Stimulated activated CD4-positive, alpha-beta T cell treated with anti-CD3 and anti-CD28 coated beads, Interleukin-1b, Interleukin-23, amount 100 ng/mL, for 1 hour (primary cell): ENCODE measurements at places on chromosomes 5 and 9.

- no peak for DNase-seq
Observed at GRCh38 chr5:160183075-160183474, 46.2 kb upstream of the FABP6 start.

DNA sequence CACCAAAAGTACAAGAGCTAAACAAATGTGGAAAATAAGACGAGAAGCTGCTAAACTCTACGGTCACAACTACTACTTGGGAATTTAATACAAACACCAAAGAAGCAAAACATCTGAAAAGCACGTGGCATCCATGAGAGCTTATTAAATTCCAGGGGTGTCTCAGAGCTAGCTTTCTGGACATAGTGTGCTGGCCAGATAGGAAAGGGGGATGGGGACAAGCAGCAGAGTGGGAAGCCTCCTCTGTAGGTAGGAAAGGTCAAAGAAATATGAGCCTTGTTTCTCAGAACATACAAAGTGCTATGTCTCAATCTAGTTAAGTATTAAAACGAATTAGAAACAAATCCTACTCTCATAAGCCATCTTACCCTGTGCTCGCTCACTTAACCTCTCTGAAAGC lies 51.3 kb upstream of the GOLPH3 start:
- DNase-seq: no peak

GRCh38 chr5:158061451-158061850 lies 202.5 kb upstream of the CLINT1 start:
- no peak for DNase-seq

- DNase-seq: no peak
Observed at GRCh38 chr9:129247285-129248153, 69.5 kb upstream of the IER5L start.

- DNase-seq: peak; percentile 72
Observed at GRCh38 chr9:33025572-33026342, 684 bp downstream of the DNAJA1 start.

DNA sequence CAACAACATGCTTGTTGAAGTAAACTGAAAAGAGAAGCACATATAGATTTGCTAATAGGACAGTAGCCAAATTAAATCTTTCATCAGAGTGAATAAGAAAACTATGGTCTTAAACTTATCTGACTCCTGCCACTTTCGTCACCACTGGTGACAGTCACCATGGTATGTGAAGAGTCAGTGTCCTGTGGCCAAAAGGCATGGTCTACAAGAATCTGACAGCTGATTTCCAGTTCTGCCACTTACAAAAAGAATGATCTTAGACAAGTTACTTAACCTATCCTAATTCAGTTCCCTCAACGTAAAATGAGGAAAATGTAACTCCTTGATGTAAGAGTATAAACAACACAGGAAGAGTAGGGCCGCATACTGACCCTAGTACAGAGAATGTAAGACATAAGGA lies 102.0 kb downstream of the LPAR1 start:
- no peak for DNase-seq

GRCh38 chr9:88724331-88724730 lies 189.4 kb downstream of the NXNL2 start:
- DNase-seq: no peak

- DNase-seq: no peak
Observed at GRCh38 chr9:126303488-126303887, 23.1 kb upstream of the MVB12B start.

- peak; percentile 8 for DNase-seq
Observed at GRCh38 chr9:96219026-96219899, 82.7 kb downstream of the HSD17B3 start.

DNA sequence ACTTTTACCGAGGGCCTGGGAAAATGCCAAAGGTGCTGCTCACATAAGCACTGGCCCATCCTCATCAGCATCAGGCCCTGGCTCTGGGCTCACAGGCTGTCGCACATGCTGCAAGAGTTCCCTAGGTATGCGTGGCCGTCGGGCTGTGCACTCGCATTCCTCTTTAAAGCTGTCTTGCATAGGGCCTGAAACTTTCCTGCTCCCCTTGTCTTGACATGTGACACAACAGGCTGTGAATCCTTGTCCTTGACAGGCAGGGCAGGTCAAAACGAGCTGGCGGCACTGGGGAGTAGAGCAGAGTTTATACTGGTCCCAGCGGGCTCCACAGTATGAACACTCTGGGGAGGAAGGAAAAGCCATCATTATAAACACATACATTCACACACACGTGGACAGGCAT lies 30.7 kb downstream of the TSTD2 start:
- DNase-seq: no peak

DNA sequence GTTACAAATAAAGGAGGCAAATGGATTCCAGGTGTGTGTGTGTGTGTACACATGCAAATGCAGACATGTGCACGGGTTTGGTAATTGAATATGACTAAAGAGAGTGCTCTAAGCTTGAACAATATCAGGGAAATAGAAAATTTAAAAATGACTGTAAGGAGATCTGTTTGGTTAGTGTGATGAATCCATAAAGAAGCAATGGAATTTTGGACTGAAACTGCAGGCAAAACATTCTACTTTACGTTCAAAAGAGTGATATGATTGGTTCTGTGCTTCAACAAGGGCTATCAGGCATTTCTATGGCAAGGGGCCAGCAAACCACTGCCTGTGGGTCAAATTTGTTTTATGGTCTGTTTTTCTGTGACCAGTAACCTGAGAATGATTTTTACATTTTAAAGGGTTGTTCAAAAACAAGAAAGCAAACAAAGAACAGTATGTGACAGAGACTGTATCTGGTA lies 332.8 kb upstream of the KLF9 start:
- no peak for DNase-seq

GRCh38 chr9:122218935-122219855 lies 9.6 kb downstream of the LHX6 start:
- no peak for DNase-seq

DNA sequence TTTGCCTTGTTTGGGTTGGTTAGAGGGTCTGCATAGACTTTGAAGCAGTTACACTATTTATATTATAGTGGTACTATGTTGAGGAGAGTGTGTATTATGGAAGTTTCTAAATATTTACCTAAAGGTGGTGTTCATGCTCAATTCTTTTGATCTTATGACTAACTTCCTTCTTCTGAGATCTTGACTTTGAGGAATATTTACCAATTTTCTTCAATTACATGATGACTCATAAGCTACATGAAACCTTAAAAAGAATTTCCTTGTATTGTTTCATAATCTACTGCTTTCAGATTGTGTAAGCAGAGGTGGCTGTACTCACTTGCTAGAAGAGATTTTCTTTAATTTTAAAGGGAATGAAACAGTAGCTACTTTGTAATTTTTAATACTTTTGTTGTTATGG lies 276.1 kb downstream of the TAF11L14 start:
- no peak for DNase-seq

- DNase-seq: no peak
Observed at GRCh38 chr5:152736906-152737305, 331.8 kb upstream of the NMUR2 start.

GRCh38 chr9:134359493-134360179 lies 33.4 kb downstream of the RXRA start:
- no peak for DNase-seq

GRCh38 chr9:129566563-129567266 lies 54.2 kb downstream of the C9orf50 start:
- no peak for DNase-seq

- no peak for DNase-seq
Observed at GRCh38 chr5:72624641-72625236, 117.5 kb upstream of the ZNF366 start.

- DNase-seq: no peak
Observed at GRCh38 chr5:105380126-105380525, 1817.5 kb upstream of the NUDT12 start.

DNA sequence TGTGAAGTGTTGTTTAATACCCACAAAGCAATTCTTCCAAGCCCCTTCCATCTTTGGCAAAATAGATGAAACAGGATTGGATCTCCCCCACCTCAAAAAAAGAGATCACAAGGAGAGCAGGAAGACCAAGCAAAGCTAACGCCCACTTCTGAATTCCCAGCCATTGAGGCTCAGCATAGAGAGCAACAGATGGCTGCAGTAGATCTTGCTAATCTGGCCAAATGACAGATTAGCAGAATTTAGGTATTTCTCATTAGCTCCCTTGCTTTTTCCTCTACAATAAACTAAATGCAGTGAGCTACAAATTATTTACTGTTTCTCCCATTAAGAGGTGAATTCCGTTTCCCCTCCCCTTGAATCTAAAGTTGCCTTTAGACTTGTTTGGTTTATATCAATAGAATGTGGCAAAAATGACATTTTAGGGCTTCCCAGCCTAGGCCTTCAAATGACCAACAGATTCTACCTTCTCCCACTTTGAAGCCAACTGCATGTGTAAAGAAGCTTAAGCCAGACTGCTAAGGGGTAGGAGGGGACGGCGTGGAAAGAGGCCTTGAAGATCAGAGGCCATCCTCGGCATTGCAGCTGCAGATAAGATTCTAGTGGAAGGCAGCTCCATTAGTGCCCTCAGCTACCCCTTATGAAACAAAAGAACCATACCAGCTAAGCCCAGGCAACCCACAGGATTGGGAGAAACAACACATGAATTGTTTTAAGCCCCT lies 56.8 kb upstream of the CPEB4 start:
- DNase-seq: no peak

DNA sequence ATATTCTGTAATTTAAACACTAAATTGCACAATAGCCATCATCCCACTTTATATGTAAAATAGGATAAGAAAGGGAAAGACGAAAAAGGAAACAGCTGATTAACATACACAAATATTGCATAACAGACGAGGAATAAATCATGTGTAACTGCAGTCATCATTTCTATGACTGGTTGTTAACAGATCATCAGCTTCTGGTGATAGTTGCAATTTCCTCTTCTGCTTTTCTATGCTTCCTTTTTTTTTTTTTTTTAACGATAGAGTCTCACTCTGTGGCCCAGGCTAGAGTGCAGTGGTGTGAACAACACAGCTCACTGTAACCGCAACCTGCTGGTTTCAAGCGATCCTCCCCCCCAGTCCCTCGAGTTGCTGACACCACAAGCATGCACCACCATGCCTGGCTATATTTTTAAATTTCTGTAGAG lies 22.5 kb upstream of the JAKMIP2 start:
- DNase-seq: no peak

- DNase-seq: no peak
Observed at GRCh38 chr9:111601237-111602018, 2.0 kb upstream of the PTGR1 start.

DNA sequence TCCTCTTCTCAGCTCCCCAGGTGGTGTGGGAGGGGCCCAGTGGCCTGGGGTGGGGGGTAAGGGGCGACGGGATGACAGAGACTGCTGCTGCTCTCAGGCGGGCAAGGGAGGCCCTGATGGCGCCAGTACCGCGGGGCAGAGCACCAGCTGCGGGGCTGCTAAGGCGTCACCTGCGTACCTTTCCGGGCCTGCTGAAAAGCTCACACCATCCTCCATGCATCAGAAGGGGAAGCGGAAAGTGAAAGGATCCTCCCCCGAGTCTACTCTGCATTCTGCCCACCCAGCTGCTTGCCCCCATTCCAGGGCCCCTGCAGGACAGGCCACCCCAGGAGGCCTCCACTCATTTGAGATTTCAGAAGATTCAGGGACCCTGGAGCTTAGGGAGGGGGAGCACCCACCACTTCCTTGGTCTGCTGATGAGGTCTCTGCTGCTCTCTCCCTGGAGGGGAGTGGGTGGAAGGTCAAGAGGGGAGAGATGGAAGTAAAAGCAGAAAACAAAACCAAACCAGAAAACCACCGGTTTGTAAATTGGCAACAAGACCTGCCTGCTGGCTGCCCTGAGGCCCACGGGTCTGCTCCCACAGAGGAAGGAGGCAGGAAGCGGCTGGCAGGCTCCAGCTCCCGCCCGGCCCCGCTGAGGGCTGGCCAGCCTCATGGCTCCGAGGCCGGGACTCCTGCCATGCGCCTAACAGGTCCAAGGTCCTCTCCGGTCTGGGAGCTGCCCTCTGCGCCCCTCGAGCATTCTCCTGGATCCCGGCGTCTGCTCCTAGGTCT lies 33.6 kb downstream of the PRRT1B start:
- DNase-seq: peak; percentile 12

DNA sequence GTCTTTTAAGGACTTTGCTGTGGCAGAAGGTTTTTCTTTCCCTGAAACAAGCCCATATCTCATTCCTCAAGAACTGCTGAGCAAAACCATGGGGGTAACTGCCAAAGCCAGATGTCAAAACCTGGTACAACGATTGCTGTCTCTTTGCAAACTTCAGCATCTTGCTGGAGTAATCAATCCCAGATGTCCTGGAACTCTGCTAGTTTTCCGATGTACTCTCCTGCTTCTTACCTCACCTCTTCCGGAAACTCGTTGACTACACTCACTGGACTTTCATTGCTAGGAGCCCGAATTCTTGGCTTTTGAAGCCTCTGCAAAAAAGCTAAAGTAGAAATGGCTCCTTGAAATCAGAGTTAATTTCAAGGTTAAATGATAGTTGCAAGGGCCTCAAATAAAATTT lies 23.3 kb downstream of the RAD1 start:
- DNase-seq: no peak
